Astrocyte (in vitro differentiated cells and primary cell): ENCODE measurements at places on chromosomes 1 and 21.

GRCh38 chr1:67838180-67838910 is 5.1 kb upstream of the GNG12 start:
- peak; percentile 79 for DNase-seq

GRCh38 chr1:2282556-2283270 is 54.6 kb downstream of the SKI start:
- no peak for DNase-seq

DNA sequence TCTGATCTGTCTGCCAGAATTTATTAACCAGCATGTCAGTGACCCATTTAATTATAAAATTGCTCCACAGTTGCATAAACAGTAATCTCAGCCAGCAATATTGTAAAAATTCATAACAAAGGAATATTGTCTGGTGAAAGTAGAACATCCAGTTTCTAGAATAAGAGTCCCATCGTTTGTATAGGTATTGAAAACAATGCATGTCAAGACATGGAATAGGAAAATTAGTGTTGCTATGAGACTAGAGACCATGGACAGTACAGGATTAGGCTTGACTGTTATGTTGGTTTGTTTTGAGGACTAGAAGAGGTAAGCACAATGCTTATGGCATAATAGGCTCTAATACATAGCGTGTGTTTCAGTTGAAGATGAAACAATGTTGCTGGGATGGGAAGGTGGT is 37.1 kb downstream of the ATF6 start:
- no peak for DNase-seq

- peak; percentile 92 for DNase-seq
These were observed 96.0 kb upstream of the BMP8A start for GRCh38 chr1:39395357-39395831.

DNA sequence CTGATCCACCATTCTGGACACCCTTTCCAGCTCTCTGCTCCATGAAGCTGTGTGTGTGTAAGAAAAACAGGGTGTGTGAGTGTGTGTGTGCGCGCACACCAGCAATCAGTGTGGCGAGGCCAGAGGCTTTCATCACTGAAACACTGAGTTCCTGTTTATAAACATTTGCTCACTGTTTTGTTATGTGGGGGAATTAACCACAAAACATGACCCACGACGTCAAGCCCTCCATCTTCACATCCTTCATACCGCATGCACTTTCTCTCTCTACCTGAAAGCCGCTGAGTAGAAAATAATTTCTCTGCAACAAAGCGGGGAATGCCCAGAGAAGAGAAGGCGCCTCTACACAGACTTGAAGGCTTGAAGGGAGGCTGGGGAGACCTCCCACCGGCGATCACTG is 148.9 kb upstream of the IRF2BP2 start:
- DNase-seq: peak; percentile 41

- no peak for DNase-seq
These were observed 17.7 kb upstream of the GFI1 start for GRCh38 chr1:92504291-92505014.

- DNase-seq: no peak
These were observed 59.7 kb upstream of the LYPLAL1 start for GRCh38 chr1:219114014-219114413.

- no peak for DNase-seq
These were observed 353.6 kb downstream of the BRINP3 start for GRCh38 chr1:190124068-190124467.

DNA sequence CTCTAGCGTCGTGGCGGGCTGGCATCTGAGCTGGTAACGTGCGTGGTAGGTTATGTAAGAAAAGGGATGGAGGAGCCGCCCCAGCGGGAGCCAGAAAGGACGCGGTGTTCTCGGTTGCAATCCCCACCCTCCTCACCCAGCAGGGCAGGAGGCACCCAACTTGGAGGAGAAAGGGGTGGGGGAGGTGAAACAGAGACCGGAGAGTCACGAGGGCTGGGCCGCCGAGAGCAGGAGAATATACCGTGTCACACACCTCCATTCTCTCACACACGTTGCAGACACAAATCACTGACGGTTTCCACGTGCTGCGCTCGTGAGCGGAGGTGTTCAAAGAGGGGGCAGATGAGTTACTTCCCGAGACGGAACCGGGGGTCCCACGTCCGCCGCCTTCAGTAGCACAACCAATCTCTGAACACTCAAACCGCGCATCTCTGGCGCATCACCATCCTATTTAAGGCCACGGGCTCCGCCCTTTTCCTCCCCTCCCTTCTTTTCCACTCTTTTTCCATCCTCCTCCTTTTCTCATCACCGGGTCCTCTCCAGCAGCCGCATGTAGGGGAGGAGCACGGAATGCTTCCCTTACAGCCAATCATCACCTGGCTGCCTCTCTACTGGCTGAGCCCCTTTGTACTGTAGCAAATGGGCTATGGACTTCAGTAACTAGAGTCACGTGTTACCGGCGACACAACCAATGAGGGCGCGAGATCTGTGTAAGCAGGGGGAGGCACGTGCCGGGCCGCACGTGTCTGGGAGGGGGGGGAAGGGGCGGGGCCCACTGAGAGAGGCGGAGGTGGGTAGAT is at the start of gene CIART:
Gene CIART, plus strand, starts transcription at position 797 of the 800 bp plus-strand sequence. CDS start 714 bp downstream, outside the sequence.
- DNase-seq: peak; percentile 99

DNA sequence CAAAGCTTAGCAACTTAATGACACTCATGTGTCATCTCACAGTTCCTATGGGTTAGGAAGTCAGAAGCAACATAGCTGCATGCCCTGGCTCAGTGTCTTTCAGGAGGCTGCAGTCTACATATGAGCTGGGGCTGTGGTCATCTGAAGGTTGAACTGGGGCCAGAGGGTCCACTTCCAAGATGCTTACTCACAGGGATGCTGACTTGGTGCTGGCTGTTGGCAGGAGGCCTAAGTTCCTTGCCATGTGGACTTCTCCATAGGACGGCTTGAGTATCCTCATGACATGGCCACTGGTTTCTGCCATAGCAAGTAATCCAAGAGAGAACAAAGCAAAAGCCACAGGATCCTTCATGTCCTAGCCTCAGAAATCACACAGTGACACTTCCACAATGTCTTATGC is 12.1 kb upstream of the FAM43B start:
- peak; percentile 26 for DNase-seq

GRCh38 chr21:15285556-15285955 is 220.8 kb upstream of the NRIP1 start:
- no peak for DNase-seq

DNA sequence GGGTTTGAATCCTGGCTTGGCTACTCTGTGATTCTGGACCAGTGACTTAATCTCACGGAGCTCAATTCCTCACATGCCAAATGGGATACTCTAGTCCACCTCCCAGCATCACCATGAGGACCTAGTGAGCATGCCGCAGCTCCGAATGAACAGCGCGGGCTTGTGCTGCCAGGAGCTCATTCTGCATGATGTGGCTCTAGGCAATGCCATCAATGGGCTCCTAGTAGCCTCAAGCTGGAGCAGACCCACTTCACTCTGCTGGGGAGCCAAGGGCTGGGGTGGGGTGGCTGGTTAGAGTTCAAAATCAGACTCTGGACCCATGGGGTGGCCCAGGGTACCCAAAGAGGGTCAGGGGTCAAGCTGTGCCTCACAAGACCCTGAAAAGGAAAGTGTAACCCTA is 41.5 kb downstream of the CDK18 start:
- DNase-seq: no peak
